ENCODE measurements at places on chromosomes 16 and 17.
A peak's percentile ranks its signal among the peaks of the same experiment; 100 is the strongest.

DNA sequence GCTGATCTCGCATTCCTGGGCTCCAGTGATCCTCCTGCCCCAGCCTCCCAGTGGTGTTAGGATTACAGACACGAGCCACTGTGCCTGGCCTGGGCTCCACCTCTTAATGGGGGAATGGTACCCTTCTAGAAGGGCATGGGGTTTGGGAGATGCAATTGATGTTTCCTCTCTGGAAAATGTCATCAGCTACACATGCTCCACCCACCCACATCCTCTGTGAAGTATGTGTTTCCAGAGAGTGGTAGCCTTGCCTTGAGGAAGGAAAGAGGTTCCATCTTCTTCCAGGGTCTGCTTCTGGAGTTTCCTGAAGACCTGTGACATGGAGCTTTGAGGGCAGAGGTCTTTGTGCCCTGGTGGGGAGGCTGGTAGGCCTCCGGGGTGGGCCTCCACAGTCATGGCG is 45.2 kb upstream of the GSE1 start:
- no peak for DNase-seq

DNA sequence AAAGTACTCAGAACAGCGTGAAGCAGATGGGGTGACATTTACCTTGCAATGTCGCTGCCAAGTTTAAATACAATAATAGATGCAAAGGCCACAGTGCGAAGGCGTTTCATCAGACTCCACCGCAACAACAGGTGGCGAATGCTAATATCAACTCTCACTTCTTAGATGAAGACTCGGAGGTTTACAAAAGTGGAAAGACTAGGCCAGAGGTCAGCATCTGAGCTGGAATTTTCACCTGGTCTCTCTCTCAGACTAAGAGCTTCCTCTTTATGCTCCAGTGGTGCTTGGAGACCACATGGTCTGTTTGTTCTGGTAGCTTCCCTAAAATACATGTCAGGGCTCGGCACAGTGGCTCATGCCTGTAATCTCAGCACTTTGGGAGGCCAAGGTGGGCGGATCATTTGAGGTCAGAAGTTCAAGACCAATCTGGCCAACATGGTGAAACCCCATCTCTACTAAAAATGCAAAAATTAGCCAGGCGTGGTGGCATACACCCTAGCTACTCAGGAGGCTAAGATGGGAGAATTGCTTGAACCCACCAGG is 169.1 kb downstream of the XYLT1 start:
- no peak for DNase-seq

GRCh38 chr17:3796110-3796821 is 4.7 kb downstream of the ITGAE start:
- DNase-seq, result no peak

- DNase-seq, result no peak
Observed at GRCh38 chr17:3894911-3895343, 2.1 kb upstream of the CAMKK1 start.

DNA sequence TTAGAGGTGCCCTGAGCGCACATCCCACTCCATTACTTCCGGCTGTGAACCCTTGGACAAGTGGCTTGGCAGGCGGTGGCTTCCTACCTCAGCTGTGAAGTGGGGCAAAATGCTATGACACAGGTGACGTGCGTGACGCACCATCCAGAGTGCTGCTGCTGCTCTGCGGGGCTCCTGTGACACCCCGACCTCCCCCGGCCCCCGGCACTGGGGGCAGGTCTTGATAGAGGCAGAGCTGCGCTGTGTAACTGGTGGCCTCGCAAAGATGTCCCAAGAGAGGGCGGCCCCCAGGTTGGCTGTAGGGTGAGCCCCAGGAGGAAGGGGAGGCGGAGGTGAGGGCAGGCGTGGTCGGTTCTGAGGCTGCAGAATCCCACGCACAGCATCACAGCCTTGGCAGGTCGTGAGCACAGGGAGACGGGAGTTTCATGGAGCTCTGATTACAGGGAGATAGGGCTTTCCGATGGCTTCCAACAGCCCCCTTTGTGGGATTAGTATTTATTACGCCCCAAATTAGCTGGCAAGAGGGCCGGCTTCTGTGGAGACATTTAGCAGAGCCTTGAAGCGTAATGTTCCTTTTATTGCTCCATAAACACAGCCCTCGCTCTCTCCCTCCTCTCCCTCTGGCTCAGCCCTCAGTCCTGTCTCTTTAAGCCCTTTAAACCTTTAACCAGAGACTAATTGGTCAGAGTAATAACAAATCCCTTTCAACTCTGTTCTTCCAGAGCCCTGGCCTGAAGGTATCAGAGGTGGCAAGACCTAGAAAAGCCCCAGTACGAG is 328.1 kb downstream of the C16orf95 start:
- no peak for DNase-seq

DNA sequence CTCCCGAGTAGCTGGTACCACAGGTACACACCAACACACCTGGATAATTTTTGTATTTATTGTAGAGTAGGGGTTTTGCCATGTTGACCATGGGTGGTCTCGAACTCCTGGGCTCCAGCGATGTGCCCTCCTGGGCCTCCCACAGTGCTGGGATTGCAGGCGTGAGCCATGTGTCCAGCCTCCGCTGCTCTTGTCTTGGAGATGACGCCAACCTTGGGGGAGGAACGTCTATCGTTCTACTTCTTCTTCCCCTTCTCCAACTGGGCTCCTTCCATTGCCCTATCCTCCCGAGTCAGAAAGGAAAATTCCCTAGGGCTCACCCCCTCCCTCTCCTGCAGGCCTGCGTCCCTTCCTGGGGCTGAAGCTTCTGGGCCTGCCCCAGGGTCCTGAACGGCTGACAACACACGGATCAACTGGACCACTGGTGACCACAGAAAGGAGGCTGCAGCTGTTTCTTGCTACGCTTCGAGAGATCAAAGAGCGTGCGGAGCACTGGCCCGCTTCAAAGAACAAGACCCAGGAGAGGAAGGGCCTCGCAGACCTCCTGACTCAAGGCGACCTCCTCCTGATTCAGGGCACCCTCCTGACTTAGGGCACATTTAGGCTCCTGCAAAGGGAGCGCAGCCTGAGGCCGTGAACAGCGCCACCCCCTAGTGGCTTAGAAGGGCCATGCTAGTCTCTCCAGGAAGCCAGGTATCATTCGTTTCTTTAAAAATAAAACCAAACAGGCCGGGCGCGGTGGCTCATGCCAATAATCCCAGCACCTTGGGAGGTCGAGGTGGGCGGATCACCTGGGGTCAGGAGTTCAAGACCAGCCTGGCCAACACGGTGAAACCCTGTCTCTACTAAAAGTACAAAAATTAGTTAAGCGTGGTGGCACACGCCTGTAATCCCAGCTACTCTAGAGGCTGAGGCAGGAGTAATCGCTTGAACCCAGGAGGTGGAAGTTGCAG is 48.5 kb upstream of the HELZ start:
- DNase-seq, result peak; percentile 46

DNA sequence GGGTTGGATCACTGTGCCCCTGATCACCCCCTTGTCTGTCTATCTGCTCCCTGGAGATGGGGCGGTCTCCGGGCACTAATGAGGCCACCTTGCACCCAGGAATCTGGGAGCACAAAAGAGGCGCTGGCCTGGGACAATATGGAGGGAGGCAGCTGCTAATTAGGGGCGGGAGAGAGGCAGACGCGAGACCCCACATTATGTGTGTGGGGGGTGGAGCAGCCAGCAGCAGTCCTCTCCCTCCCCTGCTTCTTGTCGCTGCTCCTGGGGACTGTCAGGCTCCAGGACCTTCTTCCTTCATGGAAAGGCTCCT is 324 bp upstream of the HCRT start:
- no peak for DNase-seq

- peak; percentile 12 for DNase-seq
Observed at GRCh38 chr17:43477832-43478634, 5.7 kb upstream of the DHX8 start.

- DNase-seq, result peak; percentile 56
Observed at GRCh38 chr17:37488607-37489196, 989 bp upstream of the DUSP14 start.

GRCh38 chr17:41345992-41346391 is 4.6 kb downstream of the KRT33A start:
- DNase-seq, result no peak

GRCh38 chr16:18039931-18040330 is 296.6 kb downstream of the NPIPA8 start:
- DNase-seq, result no peak

GRCh38 chr17:37485938-37486570 is 3.6 kb upstream of the DUSP14 start:
- DNase-seq, result no peak

DNA sequence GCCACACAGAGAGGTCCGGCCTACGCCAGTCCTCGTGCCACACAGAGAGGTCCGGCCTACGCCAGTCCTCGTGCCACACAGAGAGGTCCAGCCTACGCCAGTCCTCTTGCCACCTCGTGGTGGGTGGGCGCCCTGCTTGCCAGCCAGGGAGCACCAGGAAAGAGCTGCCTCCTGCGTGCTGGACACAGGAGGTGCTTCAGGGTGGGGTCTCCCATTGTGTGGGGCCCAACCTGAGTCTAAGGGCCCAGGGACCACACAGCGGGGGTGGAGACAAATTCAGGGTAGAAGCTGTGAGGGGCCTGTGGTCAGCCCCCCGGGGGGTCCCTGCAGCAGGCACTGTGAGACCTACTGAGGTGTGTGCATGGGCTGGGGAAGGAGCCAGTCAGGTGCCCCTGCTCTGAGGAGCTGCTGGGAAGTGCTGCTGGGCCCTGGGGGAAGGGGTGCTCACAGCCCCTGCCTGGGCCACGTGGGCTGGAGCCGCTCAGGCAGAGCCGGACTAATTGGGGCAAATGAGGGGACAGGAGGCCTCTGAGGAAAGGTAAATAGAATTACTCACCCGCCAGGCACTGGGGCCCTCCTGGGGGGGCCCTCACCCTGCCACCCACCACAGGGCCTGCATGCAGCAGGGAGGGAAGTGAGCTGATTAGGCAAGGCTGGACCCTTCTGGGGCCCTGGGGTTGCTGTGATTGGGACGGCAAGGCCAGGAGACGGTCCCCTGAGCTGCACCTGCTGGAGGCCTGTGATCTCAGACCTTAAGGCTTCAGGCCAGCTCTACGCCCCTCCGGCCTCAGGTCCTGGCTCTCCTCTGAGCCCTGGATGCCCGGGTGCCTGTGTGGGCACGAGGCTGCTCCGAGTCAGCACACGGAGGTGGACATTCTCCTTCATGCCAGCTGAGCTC is 11.0 kb downstream of the GCGR start:
- peak; percentile 84 for DNase-seq
